Germinal center (tissue), 1 donor: ENCODE measurements at places on chromosomes 12 and 14.
A peak's percentile ranks its signal among the peaks of the same experiment; 100 is the strongest.

DNA sequence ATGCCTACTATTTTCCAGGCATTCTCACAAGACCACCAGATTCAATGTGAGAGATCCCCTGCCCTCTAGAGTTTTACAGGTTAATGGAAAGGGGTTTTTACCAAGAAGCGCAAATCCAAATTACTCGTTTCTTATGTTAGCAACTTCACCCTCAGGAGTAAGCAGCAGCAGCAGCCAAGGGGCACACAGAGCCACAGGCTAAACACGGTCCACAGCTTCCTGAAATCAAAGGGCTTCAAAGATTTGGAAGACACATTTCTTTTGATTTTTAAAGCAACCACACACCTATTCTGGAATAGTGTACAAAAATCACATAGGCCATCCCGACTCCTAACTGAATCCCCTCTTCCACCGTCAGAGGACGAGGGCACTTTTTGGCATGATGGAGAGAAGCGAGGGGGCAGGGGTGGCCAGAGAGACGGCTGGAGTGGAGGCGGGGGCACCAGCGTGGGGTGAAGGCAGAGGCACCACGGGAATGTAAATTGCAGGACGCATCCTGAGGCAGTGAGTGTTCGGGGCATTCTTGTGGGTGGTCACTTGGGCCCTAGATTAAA is 107.0 kb downstream of the ARF6 start:
- DNase-seq: no peak

GRCh38 chr14:105476097-105476830 is 1.6 kb downstream of the CRIP2 start:
- DNase-seq: no peak

- no peak for DNase-seq
Observed at GRCh38 chr14:64659366-64659765, 44.9 kb upstream of the PLEKHG3 start.

DNA sequence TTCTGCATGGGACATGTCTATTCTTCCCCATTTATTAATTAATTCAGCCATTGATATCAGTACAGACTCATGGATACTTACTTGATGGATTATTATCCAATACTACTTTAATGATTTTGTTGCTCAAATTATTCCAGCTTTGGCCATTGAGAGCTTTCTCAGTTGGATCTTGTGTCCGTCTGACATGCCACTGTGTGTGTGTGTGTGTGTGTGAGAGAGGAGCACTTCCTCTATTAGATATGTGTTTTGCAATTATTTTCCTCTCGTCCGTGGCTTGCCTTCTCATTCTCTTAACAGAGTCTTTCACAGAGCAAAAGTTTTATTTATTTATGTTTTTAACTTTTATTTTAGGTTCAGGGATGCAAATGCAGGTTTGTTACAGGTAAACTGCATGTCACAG is 194.2 kb downstream of the ADGRD1 start:
- DNase-seq: no peak

- DNase-seq: no peak
Observed at GRCh38 chr12:24678436-24678835, 270.5 kb downstream of the BCAT1 start.

- no peak for DNase-seq
Observed at GRCh38 chr12:122987086-122987951, 6.8 kb downstream of the ARL6IP4 start.

DNA sequence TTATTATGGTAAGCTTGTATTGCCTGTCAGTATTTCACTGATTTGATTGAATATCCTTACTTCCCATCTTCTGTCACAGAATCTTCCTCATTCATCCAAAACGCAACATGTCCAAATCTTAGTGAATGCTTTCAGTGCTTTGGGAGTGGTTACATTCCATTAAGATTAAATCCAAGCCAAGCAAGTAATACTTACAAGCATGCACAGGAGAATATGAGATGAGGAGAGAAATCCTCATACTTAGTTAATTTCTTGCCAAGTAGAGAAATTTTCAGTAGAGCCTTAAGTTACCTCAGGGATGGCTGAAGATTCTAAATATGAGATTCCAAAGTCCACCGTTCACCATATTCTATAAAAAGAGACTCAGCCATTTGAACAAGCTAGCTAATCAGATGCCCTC is 316.0 kb downstream of the RAD51B start:
- DNase-seq: no peak

GRCh38 chr12:116918464-116918863 is 7.7 kb downstream of the FBXW8 start:
- DNase-seq: no peak

DNA sequence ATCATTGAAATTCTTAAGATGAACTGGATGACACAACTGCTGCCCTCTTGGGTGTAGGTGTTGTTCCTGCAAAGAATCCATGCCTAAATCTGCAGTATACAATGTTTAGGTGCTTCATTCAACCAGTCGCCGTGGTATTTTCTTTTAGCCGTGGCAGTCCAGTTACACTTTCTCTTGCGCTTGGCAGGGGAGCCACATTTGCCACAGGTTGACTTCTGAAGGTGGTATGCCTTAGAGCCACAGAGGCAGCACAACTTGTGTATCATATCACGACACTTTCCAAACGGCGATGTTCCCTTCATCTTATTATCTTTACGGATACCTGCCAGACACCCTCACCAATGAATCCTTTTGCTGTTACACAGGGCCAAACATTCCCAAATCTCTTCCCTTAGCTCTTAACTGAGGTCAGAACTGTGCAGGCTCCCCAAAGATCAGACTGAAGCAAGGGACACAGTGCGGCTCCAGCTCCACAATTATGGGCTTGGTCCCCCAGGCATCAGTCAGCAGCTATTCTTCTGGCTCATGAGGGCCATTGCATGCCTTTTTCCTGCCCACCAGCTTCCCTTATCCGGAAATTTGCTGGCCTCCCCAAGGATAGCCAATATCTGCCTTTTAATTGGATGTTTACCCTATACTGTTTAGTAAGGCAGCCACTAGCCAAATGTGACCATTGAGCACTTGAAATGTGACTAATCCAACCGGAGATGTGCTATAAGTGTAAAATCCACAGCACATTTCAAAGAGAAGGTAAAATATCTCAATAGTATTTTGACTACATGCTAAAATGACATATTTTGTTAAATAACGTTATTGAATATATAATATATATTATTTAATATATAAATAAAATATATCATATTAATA is 50.7 kb downstream of the SENP1 start:
- no peak for DNase-seq

DNA sequence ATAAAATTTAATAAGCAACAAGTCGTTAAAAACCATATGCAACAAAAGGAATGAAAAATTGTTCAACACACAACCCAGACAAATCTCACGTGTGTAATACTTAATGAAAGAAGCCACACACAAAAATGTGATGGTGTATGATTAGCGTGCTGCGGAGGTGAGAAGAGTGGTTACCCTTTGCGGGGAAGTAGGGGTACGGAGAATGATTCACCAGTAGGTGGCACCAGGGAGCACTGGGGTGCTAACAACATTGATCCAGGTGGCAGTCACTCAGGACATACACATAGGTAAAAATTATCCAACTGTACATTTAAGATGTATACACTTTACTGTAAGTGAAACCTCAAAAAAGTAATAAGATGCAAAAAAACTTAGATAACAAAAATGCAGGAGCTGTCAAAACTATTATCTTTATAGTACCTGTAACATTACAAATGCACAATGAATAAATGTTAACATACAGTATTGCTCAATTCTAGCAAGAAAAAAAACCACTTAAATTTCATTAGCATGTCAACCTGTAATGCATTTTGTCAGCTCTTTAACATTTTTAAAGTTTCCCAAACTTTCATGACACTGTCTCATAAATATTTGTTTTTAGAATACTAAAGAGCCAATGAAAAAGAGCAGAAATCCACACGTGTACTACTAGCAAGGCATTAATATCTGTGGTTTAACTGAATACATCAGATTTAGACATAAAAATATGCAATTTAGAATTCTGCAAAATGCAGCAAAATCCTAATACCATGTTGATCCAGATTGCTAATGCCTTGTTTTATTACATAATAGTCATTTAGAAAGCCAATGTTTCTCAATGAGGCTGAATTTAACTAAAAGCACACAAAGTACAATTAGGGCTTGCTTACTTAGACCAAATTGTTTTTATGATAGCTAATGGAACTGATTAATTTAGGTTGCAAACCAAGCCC is 46.7 kb downstream of the TMCC3 start:
- peak; percentile 54 for DNase-seq

DNA sequence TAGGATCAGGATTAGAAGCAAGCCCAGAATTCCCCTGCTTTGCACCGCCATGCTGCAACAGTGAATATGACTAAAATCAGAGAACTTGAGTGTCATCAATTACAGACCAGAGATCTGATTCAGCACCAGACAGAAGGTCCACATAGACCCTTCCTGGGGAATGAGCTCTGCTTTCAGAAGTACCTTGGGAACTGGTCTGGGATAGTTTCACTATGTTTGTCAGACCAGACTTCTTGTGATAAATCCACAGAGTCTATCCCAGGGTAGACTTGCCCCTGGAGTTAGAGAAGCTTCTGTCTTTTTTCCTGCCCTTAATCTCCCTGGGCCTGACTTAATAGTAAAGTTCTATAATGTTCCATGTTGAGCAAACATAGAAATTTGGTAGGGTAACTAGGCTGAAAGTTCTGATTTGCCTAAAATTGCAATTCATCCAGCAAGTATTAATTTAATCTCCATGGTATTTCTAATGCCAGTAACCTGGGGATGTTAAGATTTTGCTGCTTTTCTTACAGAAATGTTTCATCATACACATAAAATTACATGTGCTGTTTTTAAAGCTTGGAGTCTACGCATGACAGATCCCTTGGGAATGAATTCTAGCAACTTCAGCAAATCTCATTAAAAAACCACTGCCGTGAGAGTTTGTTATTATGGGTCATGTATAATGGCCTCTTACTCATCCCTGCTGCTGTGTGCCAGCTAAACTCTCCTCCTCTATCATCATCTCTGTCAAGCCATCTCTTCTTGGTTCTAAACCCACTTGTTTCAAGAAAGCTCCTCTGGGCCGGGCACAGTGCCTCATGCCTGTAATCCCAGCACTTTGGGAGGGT is 61.3 kb upstream of the METAP2 start:
- DNase-seq: no peak

DNA sequence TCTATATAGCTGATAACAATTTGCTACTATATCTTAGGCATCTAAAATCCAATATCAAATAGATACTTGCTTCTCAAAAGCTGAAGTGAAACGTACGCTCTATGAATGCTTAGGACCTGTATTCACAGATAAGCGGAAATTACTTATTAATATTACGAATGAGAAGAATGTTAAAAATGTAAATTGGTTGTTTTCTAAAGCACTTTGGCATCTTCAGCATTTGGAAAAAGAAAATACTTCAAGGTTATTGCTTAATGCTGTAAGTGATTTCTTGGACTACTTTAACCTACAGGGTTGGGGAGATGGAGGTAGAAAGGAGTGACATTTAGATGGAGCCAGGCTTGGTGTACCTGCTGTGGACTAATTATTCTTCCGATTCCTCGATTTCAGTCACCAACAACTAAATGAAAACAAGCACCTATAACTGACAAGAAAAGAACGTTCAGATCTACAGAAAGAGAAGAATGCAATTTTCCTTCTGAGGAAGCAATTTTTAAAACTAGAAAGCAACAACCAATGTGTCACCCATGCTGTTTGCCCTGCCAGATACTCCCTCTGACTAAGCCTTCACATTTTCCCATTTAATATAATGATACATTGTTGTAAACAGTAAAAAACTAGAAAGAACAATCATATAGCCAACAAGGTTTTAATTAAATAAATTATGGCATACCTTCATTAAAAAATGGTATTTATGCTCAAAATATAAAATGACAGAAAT is 49.3 kb downstream of the SLC25A21 start:
- DNase-seq: no peak

DNA sequence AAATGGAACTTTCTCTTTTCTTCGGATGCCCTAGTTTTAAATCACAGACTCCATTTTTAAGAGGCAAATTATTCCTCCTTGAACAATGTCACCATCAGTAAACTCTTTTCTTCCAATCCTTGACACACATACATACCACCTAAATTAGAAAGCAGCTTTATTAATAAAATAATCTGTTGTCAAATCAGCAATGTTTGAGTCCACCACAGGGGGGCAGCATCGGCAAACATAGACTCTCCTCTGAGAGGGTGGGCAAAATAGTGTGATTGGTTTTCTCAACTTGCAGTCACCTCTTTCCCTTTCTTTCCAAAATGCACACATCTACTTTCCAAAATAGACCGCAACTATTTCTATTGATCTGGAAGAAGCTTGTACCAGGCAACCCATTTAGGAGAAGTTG is 438.4 kb upstream of the OR4E1 start:
- DNase-seq: peak; percentile 10

GRCh38 chr12:92140896-92141536 is 4.6 kb downstream of the BTG1 start:
- no peak for DNase-seq

GRCh38 chr12:11884706-11885105 is 186.0 kb upstream of the BCL2L14 start:
- DNase-seq: no peak

DNA sequence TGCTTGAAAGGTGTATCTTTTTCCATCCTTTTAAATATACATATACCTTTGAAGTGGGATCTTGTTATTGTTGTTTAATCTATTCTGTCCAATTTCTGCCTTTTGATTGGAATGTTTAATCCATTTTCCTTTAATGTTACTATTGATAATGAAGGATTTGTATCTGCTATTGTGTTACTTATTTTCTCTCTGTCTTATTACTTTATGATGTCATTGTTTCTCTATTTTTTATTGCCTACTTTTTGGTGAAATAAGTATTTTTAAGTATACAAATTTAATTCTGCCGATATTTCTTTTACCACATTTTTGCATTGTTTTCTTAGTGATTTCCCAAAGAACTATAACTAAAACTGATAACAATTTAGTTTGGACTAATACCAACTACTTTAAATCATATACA is 121.8 kb downstream of the RASSF9 start:
- no peak for DNase-seq

DNA sequence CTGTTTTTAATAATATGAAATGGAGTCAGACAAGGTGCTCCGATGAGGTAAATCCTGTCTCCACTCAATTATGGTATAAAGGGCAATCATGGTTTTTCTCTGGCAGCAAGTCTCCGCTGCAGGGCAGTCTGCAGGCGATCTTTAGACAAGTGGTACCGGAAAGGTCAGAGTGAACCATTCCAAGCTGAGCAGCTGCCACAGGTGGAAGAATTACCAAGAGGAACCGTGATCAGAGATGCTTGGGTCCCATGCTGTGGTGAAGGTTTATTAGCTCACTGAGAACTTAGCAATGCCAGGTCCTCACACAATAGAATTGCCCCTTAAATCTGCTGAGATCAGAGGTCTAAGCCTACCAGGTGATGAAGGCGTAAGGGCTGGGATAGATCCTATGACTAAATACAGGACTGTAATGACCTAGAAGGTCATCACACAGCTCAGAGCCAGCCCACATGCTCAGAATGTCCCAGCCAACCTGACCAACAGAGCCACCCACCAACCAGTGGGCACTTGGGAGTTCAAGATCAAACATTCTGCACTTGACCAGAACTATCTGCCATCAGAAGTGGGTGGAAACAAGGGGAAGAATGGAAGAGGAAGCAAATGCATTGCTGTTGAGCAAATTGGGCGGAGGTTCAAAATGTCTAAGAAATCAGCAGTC is 175.2 kb upstream of the BCL2L14 start:
- DNase-seq: no peak
